CD4-positive, alpha-beta T cell treated with Interleukin-10 for 1 hour (primary cell): ENCODE measurements at places on chromosomes 1 and 21.

GRCh38 chr1:186057086-186057485 lies 318.0 kb downstream of the TPR start:
- DNase-seq = no peak

DNA sequence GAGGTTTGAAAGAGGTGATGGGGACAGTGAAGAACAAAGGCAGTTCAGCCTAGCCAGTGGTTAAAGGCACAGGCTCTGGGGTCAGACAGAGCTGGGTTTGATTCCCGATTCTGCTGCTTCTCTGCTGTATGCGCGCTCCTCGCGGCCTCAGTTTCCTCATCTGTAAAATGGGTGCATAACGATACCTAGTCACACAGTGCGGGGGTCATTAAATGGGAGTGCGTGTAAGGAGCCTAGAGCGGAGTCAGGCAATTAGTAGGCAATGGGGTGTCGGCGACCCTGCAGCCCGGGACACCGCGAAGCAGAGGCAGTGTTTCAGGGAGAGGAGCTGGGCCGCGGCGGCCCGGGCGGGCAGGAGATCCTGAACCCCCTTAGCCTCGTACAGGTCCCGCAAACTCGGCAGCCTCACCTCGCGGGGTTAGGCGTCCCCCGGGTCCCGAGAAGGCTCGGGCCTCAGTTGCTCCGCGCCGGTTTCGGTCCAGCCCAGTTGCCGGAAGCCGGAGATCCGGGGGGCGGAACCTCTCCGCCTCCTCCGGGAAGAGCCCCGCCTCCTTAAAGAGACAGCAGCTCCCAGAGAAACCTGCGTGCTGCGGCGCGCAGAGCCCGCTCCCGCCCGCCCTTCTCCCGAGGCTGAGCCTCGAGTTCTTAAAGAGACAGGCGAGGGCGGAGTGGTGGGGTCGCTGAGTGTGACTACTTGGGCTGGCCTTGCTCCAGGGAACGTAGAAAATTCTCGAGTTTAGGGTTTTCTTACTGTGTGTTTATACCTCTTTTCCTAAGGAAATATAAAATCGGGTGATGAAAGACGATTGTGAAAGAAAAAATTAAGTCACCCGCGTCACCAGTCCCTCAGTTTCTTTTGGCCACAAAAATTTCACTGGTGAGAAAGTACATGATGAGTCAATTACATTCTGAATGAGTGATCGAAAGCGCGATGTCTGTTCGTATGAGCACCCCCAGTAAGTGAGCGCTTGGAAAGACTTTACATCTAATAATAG lies at the start of gene YIPF1:
TSS of gene YIPF1 (minus strand) at position 494 of the 995 bp plus-strand sequence. CDS start 860 bp downstream, outside the sequence.
- DNase-seq = peak; percentile 89

DNA sequence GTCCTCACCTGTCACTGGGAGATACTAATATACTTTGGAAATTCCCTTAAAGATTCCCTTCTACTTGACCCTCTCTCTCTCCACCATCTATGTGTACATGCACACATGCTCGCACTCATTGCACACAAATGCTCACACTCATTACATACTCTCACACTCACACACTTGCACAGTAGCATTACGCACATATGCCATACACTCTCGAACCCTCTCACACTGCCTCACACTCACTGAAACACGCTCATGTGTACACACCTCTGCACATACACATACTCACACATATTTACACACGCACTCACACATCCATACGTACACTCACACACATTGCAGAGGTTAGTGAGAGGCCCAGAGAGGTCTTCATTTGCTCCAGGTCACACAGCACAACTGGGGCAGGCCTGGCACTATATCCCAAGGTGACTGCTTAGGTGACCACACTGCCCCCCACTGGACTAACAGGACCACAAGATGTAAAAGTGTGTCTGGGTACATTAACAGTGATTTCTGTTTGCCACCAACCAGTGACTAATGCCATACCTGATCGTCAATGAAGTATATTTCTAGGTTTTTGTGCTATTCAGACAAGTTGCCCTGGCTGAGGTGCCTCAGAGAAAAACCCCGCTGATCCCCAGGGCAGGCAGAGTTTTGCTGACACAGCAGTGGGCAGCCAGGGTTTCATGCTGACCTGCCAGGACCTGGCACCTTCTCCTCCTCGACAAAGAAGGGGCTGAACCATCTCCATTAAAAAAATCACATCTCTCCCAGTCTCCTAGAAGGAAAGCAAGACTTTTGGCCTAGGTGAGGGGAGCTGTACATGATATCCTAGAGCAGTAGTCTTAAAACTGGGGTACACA lies 28.5 kb upstream of the CAMK1G start:
- DNase-seq = no peak

- peak; percentile 70 for DNase-seq
Observed at GRCh38 chr1:35544976-35545375, 12.2 kb downstream of the KIAA0319L start.

DNA sequence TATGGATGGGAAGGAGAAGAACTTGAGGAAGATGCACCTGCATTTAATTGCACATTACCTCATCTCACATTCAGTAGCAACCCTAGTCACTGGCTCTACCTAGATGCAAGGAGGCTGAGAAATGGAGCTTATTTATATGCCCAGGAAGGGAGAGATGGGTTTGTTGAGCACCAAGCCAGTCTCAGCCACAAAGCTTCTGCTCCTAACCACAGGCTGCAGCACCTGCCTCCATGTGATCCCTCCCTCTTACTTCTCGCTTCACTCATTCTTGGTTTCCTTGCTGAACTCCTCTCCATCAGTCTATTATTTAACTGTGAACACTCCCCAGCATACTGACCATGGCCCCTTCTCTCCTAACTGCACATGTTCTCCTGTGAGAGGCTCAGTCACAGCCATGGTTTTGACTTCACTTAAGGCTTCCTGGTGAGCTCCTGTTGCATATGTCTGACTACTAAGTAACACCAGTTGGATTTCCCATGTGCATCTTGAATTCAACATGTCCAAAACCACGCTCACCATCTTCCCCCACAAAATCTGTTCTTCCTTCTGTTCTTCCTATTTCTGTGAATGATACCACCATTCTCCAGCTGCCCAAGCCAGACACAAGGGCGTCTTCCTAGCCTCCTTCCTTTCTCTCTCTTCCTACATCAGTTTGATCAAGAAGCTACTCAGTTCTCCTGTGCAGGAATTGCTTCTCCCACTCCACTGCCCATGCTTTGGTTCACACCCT lies 139.8 kb downstream of the AK5 start:
- DNase-seq = peak; percentile 31

DNA sequence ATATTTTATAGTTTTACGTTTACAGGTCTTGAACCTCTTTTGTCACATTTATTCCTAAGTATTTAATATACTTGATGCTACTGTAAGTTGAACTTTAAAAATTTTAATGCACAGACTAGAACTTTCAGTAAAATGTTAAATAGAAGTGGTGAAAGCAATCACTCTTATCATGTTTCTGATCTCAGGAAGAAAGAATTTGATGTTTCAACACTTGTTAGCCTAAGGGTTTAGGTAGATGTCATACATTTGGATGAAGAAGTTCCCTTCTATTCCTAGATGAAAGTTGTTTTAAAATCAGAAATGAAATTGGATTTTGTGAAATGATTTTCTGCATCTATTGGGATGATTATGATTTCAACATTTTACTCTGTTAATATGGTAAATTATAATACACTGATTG lies 63.6 kb upstream of the TTLL7 start:
- DNase-seq = no peak

GRCh38 chr1:116785006-116785405 lies 30.8 kb downstream of the CD2 start:
- DNase-seq = no peak

DNA sequence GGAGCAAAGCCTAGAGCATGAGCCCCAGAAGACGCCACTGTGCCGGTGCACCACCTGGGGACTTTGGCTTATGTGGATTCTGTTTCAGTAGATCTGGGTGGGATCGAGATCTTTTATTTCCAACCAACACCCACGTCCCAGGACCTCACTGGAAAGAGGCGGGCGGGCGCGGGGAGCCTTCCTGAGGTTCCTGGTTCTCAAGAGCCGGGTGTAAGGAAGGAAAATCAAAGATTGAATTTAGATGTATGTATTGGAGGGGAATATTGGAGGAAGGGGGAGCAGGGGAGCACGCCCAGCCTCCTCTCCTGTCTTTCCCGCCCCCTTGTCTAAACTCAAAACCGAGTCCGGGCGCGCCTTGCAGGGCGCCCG lies 6.2 kb upstream of the OLIG2 start:
- DNase-seq = no peak

- no peak for DNase-seq
Observed at GRCh38 chr1:212401838-212402582, 12.7 kb downstream of the PACC1 start.

DNA sequence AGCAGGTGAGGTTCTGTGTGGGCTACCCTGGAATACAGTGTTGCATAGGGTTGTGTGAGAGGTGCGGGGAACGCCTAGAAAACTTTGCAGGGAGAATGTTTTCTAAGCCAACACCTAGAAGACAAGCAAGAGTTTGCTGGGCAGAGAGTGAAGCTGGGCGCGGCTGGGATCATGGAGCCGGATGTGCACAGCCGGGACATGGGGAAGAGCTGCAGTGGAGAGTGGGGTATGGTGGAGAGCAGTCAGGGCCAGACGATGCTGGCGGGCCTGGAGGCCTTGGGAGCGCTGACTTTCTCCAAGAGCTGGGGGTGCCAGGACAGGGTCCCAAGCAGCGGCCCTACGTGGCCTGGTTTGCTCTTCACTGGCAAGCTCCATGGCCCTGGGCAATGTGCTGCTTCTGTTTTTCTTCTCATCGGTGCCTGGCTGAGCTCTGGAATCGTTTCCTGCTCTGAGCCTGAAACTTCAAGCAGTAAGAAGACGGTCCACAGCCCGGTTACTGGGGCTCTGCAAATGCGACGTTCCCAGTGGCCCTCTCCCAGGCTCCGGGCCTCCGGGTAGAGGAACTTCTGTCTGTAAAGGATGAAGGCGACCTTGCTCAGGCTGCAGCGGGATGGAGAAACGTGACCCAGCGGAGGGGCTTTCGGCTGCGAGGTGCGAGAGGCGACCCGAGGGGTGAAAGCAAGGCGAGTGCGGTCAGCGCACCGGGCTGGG lies 51.9 kb upstream of the CD34 start:
- DNase-seq = no peak

GRCh38 chr1:228986093-228986904 lies 251.0 kb downstream of the RHOU start:
- no peak for DNase-seq

DNA sequence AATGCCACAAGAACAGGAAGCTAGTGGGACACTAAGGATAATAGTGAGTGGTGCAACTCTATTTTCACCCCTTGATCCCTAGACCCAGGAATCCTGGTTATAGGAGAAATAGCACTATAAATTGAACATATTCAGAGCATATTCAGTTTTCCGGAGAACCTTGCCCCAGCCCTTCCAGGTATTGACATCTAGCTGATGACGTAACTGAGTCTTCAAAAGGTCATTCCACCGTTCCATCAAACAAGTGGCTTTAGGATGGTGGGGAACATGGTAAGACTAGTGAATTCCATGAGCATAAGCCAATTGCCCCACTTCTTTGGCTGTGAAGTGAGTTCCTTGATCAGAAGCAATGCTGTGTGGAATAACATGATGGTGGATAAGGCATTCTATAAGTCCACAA lies 2.9 kb downstream of the MROH9 start:
- DNase-seq = no peak

- DNase-seq = no peak
Observed at GRCh38 chr1:48058135-48059025, 61.2 kb upstream of the TRABD2B start.

DNA sequence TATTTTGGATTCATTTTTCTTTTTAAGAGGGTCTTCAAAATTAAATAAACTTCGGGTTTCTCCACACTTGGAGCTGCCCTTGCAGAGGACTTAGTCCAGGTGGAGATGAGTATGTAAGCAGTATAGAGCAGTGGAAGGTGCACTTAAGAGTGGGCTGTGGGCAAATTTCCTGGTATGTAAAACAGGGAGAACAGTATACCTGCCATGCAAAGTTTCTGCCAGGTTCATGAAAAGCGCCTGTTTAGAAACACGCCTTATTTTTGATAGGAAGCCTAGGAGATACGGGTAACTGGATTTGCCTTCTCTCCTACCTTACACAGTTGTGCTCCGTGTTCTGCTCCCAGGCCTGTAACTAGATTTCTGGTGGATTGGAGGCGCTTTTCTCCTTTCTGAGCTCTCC lies 1.2 kb downstream of the KDM4A start:
- DNase-seq = no peak

- DNase-seq = no peak
Observed at GRCh38 chr1:106937104-106937503, 119.4 kb upstream of the PRMT6 start.

DNA sequence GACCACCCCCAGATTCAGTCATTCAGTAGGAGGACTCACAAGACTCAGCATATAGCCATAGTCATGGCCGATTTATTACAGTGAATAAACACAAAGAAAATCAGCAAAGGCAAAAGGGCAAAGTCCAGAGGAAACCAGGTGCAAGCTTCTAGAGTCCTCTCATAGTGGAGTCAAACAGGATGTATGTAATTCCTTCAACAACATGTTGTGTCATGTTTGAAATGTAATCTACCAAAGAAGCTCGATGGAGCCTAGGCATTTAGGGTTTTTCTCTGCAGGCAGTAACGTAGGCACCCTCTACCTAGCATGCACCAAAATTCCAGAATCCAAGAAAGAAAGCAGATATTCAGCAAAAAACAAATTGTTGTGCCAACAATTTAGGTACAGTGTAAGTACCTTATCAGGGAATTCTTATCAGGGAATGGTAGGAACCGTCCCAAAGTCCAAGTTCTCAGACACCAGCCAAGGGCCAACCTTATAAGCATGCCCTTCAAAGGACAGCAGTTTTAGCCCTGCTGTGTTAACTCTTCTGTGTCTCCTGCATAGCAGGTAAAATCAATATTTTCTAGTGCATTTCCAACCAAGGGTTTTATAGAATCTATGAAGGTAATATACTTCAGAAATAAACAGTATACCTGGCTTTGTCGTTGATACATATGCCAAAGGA lies 16.1 kb upstream of the SLAMF6 start:
- DNase-seq = no peak

- no peak for DNase-seq
Observed at GRCh38 chr21:29096218-29097015, 23.0 kb upstream of the CCT8 start.

- DNase-seq = no peak
Observed at GRCh38 chr1:234322097-234322496, 51.2 kb upstream of the COA6 start.

GRCh38 chr1:244552336-244552735 lies 91.3 kb downstream of the CATSPERE start:
- DNase-seq = no peak

DNA sequence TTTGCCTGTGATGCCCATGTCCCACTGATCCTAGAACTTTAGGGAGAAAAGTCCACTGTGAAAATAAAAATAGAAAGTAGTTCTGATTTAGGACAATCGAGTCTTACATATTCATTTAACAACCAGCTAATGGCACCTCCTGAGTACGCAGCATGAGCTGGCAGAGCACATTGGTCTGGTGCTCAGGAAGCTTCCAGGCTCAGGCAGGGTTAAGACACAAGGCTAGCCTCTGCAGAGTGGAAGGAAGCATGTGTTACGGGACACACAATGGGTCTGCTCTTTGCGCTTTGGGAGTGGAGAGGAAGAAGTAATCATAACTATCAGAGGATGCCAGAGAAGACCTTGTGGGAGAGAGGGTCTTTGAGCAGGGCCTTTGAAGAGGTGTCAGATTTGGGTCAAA lies 4.2 kb upstream of the KLHDC8A start:
- no peak for DNase-seq
